Umbilical cord (tissue), 2 donors: ENCODE measurements at places on chromosomes 13 and 19. TPM values are rescaled to one million over a fixed set of nuclear protein-coding genes. Genes with fewer than 3 reads are reported as not detected.
A peak's percentile ranks its signal among the peaks of the same experiment; 100 is the strongest.

- peak; percentile 96 for DNase-seq
These were observed at the start of gene F10 for GRCh38 chr13:113122550-113123225. F10 (plus strand) TSS chr13:113122799; CDS start chr13:113122856, 57 bp downstream.

DNA sequence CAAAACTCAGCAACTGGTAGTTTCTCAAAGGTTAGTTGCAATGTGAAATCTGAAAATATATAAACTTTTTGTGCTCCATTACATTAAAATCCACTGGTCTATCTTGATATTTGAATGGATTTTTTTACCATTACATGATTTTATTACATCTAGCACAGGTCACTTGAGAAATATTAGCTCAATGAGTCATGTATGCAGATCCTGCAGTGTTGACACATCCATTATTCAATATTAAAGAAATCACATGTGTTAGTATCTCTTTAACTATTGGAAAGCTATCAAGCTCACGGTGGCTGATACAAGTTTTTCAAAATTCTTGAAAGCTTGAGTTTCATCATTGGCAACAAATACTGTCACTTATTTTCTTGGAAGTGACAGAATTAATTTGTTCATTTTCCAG, 373.9 kb upstream of the TSHZ3 start:
- no peak for DNase-seq

- no peak for DNase-seq
These were observed 436.8 kb downstream of the FGF14 start for GRCh38 chr13:101965096-101965495.

DNA sequence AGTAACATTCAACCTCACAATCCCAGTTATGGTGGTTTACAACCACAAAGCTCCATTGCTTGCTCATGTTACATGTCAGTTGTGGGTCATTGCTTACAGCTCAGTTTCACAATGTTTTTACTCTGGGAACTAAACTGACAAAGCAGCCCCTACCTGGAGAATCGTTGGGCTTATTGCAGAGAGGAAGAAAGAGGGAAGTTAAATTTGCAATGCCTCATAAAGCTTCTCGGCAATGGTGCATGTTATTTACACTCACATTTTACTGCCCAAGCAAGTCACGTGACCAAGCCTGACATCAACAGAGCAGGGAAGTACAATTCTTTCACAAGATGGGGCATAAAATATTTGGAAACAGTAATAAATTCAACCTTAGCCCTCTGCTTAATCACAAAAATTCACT, 441.6 kb downstream of the TDRD3 start:
- no peak for DNase-seq

GRCh38 chr13:97758317-97758716, 195.2 kb upstream of the IPO5 start:
- DNase-seq = no peak

The APOE gene
- 53.4 TPM for total RNA-seq

The CACNG7 gene
- total RNA-seq = not detected

DNA sequence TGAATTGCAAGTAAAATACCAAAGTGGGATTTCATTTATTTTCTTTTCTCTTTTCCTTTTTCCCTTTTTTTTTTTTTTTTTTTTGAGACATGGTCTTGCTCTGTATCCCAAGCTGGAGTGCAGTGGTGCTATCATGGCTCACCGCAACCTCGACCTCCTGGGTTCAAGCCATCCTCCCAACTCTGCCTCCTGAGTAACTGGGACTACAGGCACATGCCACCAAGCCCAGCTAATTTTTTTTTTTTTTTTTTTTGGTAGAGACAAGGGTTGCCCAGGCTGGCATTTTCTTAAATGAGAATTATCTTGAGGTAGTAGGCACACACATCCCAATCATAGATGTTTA, 68.5 kb upstream of the GPR183 start:
- no peak for DNase-seq

The F10 gene
- total RNA-seq = 31.3 TPM

The R3HDM4 gene
- total RNA-seq = 44.3 TPM

GRCh38 chr19:11606484-11606883, 9.2 kb downstream of the ZNF627 start:
- no peak for DNase-seq
